Type B pancreatic cell (in vitro differentiated cells): ENCODE measurements at places on chromosomes 5 and 9.

- no peak for DNase-seq
Measured at GRCh38 chr9:90942555-90942954, 140.9 kb downstream of the SYK start.

GRCh38 chr9:126615791-126616447, 2.2 kb downstream of the LMX1B start:
- no peak for DNase-seq

GRCh38 chr5:1176473-1177391, 24.7 kb upstream of the SLC6A19 start:
- DNase-seq = no peak

DNA sequence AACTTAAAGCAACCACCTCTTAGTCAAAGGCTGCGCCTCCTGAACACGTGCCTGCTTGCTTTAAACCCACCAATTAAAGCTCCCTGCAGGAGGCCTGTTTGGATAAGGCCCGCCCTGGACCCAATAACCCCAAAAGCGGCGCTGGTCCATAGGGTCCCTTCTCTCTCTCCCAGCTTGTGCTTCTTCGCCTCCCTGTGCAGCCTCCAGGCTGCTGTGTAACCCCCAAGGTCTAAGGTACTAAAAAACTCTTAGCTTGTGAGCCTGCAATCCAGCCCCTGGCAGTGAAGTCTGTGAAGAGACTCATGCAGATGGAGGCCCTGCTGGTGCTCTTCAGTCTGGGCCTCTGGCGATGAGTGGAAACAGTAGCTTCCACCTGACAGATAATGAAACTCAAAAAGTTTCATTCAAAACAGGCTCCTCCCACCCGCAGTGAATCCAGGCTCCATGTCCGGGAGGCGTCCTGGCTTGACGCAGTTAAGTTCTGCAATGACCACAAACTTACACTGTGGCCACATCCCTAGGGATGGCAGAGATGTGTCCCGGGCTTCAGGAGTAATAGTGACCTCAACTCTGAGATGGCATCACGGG, 97.3 kb downstream of the PRRT1B start:
- DNase-seq = no peak

- no peak for DNase-seq
Measured at GRCh38 chr5:157271740-157272271, 5.9 kb downstream of the CYFIP2 start.
